ENCODE measurements at places on chromosomes 1 and 21.

GRCh38 chr1:34408011-34408410 is 231.3 kb downstream of the C1orf94 start:
- DNase-seq = no peak

DNA sequence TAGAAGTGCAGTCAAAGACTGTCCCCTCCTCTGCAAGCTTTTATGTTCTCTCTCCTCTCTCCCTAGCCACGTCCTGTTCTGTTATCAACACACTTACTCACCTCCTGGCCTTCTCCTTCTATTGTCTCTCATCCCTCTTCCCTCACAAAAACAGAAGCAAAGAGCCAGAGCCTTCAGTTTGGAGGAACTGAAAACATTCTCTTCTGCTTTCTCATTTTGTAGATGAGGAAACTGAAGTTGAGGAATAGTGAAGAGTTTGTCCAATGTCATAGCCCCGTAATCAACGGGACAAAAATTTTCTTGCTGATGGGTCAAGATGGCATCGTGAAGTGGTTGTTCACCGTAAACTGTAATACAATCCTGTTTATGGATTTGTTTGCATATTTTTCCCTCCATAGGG is 1.9 kb downstream of the NLRP3 start:
- DNase-seq = no peak

- DNase-seq = no peak
These were observed 129.9 kb downstream of the GLUL start for GRCh38 chr1:182261655-182262054.

- DNase-seq = no peak
These were observed 132.6 kb upstream of the CTTNBP2NL start for GRCh38 chr1:112263453-112263852.

- DNase-seq = no peak
These were observed 53.8 kb upstream of the PSEN2 start for GRCh38 chr1:226816576-226816975.

GRCh38 chr1:110091791-110092190 is 20.5 kb upstream of the UBL4B start:
- DNase-seq = no peak

DNA sequence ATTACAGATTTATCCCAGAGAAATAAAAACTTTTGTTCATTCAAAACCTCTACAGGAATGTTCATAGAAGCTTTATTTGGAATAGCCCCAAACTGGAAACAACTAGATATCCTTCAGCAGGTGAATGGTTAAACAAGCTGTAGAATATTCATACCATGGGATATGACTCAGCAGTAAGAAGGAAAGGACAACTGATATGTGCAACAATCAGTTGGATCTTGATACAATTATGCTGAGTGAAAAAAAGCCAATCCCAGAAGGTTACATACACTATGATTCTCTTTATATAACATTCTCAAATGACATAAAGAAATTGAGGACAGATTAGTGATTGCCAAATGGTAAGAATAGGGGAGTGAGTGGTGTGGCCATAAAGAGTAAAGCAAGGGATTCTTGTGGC is 376.7 kb downstream of the S1PR1 start:
- no peak for DNase-seq

- no peak for DNase-seq
These were observed 16.0 kb upstream of the TEKT2 start for GRCh38 chr1:36067871-36068270.

DNA sequence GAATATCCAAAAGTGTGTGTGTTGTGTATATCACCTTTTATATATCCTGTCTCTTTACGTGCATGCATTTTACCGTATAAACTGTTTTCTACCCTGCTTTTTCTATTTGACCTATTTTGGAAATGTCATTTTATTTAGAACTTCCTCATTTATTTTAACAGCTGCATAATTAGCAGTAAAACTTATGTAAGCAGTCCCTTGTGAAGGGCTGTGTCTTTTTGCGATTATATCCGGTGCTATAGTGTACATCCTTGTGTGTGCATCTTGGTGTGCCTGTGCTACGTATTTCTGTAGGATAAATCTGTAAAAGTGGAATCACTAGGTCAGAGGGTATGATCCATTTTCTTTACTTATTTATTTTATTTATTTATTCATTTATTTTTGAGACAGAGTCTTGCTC is 7.2 kb downstream of the LGALS8 start:
- DNase-seq = no peak

DNA sequence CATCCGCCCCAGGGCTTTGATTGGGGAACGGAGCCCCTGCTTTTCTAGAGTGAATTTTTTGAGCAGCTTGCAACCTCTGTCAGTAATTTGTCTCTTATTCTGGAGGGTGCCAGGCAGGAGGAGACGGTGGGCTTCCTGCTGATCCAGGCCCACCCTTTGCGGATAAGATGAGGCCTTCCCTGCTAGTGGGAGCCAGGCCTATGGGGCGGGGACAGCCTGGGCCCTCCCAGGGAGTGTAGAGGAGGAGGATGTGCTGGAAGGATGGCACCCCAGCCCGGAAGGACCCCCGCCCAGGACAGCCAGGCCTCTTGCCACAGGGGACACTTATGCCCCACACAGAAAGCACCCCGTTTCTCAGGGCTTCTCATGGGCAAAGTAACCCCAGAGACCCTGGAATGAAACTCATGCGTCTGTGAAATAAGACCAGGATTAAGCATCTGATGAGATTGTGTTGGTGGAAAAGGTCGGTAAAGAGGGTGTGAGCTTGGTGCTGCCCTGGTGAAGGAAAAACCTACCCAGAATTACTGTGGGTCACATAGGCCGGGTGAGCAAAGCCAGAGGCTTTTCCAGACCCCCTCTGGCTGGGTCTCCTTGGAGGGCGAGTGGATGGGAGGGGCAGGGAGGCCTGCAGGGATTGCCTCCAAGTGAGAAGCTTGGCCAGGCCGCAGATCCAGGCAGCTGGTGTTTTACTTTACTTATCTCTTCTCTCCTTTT is 118.7 kb downstream of the SIK1 start:
- DNase-seq = no peak

- DNase-seq = peak; percentile 34
These were observed at the start of gene SLC6A9 for GRCh38 chr1:44031252-44032169. TSS of gene SLC6A9 (minus strand) at chr1:44031462. CDS start at chr1:44024277, 7,185 bp downstream.

GRCh38 chr1:22487781-22488180 is 36.1 kb downstream of the ZBTB40 start:
- DNase-seq = no peak

- no peak for DNase-seq
These were observed 490.1 kb downstream of the NEGR1 start for GRCh38 chr1:71792264-71792663.

DNA sequence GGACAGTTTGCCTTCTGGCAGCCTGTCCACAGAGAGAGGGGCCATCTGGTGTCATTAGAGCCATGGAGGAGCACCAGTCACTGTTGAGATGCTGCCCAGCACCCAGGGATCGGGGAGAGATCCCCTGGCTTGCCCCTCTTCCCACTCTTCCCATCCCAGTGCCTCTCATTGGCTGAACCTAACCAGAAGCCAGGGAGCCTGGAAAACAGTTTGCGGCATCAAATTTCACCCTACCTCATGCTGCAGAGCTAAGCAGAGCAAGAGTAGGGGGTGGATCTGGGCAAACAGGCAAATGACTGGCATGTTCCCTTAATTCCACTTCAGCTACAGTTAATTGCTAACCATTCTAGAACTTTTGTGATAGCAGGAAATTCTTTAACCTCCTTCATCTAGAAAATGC is 19.1 kb downstream of the TRAF5 start:
- peak; percentile 54 for DNase-seq

DNA sequence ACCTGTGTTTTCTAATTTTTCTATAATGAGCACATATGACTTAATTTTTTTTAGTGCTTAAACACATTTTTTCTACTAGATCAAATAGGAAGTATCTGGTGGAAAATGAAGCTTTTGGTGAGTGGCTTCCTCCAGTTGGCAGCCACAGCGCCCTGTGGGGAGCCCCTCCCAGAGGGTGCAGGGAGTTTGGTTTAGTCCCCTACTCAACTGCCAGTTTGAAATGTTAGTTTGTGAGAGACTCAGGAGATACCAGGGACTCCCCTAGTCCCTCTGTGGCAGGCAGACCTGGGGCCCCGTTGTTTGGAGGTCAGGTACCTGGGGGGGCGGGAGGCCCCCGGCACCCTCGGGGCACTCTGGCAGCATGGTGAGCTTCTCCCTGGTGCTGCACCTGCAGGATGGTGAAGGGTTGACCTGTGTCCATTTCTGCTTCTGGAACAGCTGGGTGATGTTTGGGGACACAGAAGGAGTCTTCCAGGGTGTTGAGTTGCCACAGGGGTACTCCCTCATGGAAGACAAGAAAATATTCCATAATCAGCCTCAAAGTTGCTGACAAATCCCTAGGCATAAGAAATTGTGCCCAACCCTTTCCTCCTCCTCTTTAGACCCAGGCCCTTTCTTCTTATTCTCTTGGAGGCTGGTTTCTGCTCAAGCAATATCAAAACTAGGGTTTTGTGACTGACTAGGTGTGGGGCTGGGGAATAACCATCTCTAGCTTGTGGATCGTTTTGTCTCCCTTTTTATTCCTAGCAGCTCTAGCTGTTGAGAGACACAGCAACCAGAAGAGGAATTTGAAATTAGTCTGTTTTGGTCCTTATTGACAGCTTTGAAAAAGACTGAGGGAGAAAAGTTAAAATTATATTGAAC is 91.6 kb downstream of the ABCA4 start:
- DNase-seq = no peak

DNA sequence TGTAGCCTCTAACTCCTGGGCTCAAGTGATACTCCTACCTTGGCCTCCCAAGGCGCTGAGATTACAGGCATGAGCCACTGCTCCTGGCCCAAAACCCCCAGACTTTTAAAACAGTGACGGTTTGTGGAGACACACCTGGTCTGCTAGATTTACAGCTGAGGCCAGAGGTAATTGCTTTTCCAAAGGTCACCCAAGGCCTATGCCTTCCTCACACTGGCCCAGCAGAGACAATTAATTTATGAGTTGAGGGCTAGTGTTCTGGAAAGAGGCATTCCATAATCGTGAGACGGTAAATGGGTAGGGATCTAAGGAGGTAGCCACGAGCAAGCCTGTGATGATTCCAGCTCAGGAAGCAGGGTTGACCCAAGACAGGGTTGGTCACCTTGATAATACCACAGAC is 12.4 kb upstream of the PARP1 start:
- DNase-seq = no peak

GRCh38 chr1:95584315-95584714 is 350.3 kb downstream of the RWDD3 start:
- no peak for DNase-seq

- DNase-seq = no peak
These were observed 168.8 kb upstream of the PDE4B start for GRCh38 chr1:65623895-65624294.

- no peak for DNase-seq
These were observed 15.4 kb upstream of the AGTRAP start for GRCh38 chr1:11720525-11720924.

DNA sequence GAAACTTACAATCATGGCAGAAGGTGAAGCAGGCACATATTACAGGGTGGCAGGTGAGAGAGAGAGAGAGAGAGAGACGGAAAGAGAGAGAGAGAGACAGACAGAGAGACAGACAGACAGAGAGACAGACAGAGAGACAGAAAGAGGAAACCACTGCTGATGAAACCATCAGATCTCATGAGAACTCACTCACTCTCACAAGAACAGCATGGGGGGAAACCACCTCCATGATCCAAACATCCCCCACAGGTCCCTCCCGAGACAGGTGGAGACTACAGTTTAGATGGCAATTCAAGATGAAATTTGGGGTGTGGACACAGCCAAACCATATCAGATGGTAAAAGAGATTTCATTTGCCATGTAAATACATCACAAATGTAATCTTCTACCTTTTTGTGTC is 708.1 kb downstream of the MRPL39 start:
- DNase-seq = no peak
